Activated naive CD4-positive, alpha-beta T cell (primary cell): ENCODE measurements at places on chromosomes 6 and 20.

DNA sequence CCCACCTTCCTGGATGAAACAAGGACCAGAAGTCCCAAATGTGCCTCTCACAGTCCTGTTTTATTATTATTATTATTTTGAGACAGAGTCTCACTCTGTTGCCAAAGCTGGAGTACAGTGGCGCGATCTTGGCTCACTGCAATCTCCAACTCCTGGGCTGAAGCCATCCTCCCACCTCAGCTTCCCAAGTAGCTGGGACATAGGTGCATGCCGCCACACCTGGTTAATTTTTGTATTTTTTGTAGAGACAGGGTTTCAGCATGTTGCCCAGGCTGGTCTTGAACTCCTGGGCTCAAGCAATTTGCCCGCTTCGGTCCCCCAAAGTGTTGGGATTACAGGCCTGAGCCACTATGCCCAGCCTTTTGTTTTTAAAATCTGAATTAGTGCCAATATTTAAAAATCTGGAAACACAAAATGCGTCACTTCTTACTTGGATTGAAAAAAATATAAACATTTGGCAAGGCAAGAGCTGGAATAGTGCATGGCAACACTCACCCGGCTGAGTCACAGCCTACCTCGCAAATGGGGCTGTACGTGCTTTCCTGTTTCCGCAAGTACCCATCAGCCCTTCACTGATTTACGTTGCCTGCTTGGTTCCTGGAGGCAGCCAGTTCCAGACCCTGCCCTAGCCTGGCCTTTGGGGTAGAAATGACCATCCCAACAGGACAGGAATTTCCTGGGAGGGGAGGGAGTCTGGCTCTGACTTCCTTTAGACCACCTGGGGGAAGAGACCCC lies 6.3 kb downstream of the SDCBP2 start:
- DNase-seq: no peak

GRCh38 chr6:136609873-136610706 lies 59.9 kb upstream of the MAP7 start:
- DNase-seq: no peak

- DNase-seq: no peak
These were observed 15.2 kb downstream of the DNAH8 start for GRCh38 chr6:38730140-38730862.

GRCh38 chr20:58824843-58825242 lies 25.9 kb downstream of the GNAS-AS1 start:
- DNase-seq: no peak

- DNase-seq: no peak
These were observed 4.4 kb upstream of the COL19A1 start for GRCh38 chr6:69861986-69862385.

GRCh38 chr20:2946988-2947961 lies 74.0 kb downstream of the PTPRA start:
- DNase-seq: no peak

- no peak for DNase-seq
These were observed 141.9 kb upstream of the SNX9 start for GRCh38 chr6:157681041-157681650.

DNA sequence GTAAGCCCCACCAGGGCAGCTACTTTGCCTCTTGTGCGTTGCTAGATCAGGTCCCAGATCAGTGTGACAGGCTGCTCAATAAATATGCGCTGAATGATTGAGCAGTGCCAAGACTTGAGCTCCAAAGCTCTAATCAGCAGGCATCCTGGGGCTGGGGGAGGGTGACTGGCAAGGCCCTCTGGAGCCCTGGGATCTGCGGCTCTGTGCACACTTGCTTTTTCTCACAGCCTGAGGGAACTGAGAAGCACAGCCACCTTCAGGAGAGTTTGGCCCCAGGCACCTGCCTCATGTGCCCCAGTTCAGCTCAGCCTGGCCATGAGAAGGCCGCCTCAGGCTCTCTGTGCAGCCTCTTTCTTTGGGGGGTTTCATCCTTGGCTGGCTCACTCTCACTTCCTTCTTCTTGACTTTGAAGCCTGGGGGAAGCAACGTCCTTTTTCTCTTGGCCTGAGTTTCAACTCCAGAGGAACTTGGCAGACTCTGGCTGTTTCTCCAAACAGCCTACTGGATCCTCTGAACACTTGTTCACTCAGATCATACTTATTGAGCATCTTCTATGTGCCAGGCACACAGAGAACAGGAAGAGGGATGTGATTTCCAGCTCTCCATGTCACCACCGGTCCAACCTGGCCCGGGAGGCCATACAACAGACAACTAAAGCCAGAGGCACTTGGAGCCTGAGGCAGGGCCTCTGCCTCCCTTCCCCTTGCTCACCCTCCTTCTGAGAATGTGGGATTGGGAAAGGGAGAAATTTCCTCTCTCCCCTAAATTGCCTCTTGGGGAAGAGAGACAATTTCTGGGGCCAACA lies 114.0 kb downstream of the VEGFA start:
- DNase-seq: no peak

GRCh38 chr20:32999603-33000250 lies 4.5 kb downstream of the SUN5 start:
- DNase-seq: no peak

DNA sequence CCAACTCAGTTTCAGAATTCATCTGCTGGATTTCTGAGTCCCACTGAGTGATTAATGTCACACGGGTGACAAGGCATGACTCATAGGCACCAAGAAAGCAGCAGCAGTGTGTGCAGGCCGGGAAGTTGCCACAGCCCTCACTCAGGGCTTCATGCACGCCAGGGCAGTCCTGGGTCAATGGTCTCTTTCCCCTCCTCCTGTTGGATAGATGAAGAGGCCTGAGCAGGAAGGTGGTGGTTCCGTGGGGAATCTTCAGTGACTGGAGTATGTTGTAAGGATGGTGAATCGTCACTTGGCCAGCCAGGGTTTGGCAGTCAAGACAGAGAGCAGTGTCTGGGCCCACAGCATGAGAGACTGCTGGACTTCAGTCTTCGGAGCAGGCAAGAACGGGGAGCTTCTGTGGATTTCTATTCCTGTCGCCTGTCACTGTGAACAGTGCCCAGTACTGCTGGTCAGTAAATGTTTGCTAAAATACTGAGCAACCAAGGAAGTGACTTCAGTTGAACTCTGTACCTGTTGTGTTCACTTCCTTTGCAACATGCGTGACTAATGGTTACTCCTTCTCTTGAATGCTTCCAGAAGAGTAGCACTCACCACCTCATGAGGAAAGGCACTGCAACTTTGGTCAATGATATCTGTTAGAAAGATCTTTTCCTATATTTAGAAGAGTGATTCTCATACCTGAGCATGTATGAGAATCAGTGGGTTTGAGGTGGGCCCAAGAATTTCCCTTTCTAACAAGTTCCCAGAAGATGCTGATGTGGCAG lies 62.0 kb upstream of the CD93 start:
- no peak for DNase-seq

GRCh38 chr6:203661-204060 lies 88.6 kb upstream of the DUSP22 start:
- no peak for DNase-seq

- no peak for DNase-seq
These were observed 354.8 kb downstream of the CD83 start for GRCh38 chr6:14472255-14472985.

GRCh38 chr6:162726947-162727321 lies 632 bp downstream of the PRKN start:
- DNase-seq: no peak

- no peak for DNase-seq
These were observed 2.1 kb downstream of the LPIN3 start for GRCh38 chr20:41342474-41343464.

DNA sequence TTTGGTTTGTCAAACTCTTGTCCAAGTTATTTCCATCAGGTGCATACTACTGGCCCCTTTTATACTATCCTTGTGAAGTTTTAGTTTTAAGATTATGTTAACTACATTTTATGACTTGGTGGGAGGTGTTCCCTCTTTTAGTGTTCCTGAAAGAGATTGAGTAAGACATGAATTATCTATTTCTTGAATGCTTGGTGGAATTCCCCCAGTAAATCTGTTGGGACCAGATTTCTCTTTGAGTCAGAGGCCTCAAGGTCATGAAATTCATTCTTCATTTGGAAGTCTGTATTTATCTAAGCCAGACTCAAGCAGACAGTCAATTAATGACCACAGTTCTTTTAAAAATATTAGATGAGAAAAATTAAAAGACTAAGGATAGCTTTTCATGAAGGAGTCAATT lies 81.3 kb downstream of the MOXD1 start:
- DNase-seq: no peak

DNA sequence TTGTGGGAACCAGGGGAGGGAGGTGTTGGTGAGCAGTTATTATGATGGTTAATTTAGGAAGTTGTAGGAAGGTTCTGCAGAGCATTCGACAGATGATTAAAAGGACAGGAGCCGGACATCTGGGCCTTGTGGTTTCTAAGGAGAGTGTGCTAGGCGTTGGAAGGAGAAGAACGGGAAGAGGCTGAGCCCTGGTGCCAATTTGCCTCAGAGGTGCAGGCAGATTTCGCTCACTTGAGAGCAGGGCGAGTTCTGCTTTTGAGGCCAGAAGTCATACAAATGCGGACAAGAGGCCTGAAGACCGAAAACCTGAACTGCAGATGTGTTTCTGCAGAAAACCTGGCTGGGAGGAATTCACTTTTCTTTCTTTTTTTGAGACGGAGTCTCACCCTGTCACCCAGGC lies 30.5 kb upstream of the RPS6KA2 start:
- no peak for DNase-seq

- DNase-seq: no peak
These were observed 79.4 kb upstream of the SLC4A11 start for GRCh38 chr20:3318226-3318884.

- DNase-seq: no peak
These were observed 50.4 kb upstream of the TAB2 start for GRCh38 chr6:149267072-149267471.

- DNase-seq: no peak
These were observed 6.0 kb downstream of the STMND1 start for GRCh38 chr6:17107863-17108262.

DNA sequence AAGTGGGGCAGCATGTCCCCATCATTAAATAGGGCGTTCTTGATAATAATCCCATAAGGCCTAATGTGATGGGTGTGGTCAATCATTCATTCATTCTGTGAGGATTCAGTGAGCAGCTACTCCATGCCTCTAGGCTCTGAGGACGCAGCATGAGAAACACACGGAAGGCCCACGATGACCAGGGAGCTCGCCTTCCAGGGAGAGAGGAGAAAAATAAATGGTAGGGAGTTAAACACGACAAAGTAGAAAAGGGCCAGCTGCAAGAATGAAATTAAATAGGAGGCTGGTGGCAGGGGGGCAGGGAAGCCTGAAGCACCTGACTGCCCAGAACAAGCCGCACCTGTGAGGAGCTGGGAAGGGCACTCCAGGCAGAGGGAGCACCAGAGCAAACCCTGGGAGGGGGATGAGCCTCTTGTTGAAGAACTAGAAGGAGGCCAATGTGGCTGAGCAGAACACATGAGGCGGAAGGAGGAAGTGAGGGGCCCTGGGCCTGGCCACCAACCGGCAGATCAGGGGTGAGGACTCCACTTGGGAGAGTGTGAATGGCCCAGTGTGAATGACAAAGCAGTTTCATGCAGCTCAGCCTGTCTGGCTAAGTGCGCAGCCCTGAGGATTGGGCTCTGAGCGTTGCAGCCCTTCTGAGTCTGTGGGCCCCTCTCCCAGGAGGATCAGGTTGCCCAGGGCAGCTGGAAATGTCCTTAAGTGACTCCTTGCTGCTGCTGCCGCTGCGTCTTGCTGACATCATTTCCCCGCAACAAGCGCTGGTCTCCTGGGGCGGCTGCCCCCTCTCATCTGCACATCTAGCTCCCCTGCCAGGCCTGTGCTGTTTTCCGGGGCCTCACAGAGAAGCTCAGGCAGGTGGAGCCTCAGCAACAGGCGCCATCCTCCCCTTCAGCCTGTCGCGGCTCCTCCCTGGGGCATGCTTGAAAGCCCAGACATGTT lies 99.9 kb downstream of the CDH26 start:
- peak; percentile 18 for DNase-seq

DNA sequence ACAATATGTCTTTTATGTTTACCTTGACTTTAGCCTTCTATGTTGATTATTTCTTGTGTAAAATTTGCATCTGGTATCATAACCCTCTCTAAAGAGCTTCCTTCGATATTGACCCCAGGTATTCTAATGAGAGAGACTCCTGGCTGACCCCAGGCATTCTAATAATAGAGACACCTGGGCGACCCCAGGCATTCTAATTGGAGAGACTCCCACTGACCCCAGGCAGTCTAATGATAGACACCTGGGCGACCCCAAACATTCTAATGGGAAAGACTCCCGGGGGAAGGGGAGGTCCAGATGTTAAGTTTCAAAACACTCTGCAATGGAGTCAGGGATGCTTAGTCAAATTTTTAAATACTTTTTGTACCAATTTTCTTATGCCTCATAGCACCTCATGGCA lies 726.4 kb downstream of the COL12A1 start:
- DNase-seq: no peak

DNA sequence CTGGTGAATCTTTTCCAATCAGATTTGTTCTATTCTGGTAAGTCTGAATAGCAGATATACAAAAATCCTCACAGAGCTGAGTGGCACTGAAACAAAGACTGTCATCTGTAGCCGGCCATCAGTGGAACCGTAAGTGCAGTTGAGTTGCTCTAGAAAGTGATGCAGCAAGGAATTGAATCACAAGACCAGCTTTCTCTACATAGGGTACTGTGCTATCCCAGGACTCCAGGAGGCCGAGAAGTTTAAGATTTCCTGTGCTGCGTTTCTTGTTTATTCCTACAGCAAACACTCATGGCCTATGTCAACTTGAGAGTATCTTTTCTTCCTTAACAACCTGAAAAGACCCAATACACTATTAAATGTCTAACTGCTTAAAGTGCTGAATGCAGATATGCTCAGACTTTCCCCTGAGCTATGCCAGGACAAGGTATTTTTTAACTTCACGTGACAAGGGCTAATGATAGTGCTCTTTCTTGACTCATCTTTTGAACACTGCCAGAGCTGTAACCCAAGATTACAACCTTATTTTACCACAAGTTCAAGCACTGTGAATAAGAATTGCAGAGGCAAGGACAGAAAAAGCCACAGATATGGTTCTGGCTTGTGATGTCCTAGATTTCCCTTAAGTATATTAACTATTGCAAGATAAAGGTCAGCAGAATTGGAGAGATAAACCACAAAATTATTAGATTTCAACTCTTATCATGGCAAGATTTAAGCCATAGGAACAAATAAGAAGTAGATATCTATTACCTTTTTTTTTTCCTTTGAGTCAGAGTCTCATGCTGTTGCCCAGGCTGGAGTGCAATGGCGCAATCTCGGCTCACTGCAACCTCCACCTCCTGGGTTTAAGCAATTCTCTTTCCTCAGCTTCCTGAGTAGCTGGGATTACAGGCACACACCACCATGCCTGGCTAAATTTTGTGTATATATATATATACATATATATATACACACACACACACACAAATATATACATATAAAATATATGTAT lies 71.6 kb downstream of the GJA1 start:
- DNase-seq: no peak

- DNase-seq: no peak
These were observed 12.0 kb upstream of the GATA5 start for GRCh38 chr20:62487561-62488354.
